ENCODE measurements at places on chromosomes 7 and 10.

GRCh38 chr7:154853727-154854095, 149.2 kb downstream of the PAXIP1 start:
- no peak for DNase-seq

DNA sequence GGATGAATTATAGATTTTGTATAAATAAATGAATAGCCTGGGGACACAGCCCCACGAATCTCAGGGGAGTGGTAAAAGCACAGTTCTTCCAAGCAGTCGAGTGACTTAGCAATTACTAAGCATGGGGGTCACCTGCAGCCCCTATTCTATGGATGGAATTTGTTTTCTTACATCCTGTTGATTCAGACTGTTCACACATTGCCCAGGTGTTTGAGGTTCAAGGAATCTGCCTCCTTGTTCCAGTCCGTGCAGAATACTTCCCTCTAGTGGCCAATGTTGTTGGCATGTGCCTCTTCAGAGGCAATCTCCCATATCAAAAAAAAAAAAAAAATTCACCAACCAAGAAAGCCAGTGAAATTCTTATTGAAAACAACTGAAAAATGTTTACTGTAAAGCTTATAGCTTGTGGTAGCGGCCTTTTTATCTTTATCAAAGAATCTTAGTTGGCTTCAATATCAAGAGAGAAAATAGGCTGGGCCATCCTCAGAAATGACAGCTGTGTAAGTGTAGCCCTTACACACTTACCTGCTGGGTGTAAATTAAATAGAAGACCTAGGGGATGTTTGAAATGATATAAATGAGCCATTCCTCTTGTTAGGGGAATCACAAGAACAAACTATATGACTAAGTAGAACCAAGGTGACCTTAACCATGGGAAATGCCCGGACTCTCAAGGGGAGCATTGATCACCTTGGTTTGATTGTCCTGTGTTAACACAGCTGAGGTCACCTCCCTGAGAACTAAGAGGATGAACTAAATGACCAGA, 7.8 kb downstream of the LIPM start:
- DNase-seq = peak; percentile 13

DNA sequence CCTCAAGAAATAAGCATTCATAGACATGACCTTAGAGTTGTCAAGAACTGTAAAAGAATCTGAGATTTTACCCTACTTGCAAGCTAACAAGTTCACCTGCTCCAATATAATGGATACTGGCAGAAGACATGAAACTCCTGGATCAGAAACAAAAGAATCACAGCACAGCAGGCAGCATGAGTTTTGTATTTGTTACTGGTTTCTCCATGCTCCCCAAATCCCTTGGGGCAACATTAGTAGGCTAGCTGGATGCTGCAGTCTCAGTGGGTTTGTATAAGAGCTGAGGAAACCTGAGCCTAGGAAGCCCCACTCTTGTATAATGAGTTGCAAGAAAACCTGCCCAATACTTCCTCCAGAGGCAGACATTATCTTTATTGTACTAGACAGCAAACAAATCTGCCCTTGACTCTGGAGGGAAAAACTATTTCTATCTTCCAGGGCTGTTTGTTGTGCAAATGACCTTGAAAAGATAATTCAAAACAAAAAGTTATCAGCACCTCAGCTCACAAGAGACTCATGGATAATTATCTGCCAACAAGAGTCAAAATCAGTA, 64.8 kb downstream of the ABLIM1 start:
- DNase-seq = no peak

GRCh38 chr10:11441151-11441535, 170.3 kb downstream of the USP6NL start:
- DNase-seq = no peak

- DNase-seq = no peak
Observed at GRCh38 chr7:299169-299568, 9.2 kb downstream of the FOXL3 start.

- peak; percentile 81 for DNase-seq
Observed at GRCh38 chr7:51123322-51124019, 193.1 kb downstream of the COBL start.

- DNase-seq = no peak
Observed at GRCh38 chr10:72242675-72243074, 26.6 kb upstream of the ASCC1 start.

DNA sequence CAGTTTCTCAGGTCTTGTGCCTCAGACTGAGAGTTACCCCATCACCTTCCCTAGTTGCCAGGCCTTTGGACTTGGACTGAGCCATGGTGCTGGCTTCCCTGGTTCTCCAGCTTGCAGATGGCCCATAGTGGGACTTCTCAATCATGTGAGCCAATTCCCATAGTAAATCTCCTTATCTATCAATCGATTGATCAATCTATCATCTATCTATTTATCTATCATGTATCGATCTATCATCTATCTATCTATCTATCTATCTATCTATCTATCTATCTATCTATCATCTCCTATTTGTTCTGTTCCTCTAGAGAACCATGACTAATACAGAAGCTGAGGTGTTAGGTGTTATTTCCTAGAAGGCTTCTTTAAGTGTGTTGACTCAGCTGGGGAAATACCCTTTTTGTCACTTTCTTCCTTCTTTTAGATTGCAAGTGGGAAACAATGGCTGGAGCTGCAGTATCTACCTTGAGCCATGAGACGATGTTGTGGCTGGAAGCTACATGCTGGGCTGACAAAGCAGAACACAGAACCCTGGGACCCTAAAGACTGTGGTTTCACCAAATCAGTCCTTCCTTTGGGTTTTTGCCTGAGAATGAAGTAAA, 234.7 kb upstream of the GLI3 start:
- DNase-seq = no peak

DNA sequence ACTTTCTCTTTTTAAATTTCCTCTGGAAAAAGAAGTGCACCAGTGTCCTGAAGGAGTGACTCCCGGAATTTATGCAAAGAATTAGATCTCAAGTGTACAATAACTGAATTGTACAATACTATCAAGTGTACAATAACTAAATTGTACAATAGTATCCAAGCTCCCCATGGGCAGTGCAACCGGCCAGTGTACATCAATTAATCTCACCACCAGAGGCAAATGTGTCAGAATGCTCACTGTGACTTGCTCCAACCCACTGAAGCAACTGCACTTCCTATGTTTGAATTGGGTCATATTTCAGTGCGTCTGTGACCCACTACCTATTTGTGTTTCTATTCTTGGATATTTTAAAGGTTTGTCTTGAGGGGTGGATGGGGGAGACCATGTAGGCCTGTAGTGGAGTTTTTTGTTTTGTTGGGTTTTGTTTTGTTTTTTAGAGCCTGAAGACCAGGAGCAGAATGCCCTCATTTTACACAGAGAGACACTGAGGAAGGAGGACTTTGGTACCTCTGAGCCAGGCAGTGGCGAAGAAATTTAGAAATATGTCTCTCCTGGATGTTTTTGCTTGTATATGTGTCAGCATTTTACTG, 78.5 kb upstream of the CTTNBP2 start:
- no peak for DNase-seq

- no peak for DNase-seq
Observed at GRCh38 chr7:38839851-38840250, 69.1 kb downstream of the VPS41 start.

DNA sequence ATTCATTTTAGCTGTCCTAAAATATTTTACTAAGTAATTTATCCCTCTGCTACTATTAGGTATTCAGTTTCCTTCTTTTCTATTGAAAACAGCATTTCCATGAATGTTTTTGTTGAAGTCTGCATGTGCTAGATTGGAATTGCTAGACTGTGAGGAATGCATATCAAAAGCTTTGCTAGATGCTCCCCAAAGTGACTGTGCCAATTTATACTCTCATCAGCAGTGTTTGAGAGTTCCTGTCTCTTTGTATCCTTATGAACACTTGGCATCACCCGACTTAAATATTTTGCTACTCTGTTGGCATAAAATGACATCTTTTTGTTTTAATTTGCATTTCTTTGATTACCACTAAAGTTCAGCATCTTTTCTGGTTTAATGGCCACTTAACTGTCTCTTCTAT, 45.0 kb upstream of the PRR15 start:
- no peak for DNase-seq

DNA sequence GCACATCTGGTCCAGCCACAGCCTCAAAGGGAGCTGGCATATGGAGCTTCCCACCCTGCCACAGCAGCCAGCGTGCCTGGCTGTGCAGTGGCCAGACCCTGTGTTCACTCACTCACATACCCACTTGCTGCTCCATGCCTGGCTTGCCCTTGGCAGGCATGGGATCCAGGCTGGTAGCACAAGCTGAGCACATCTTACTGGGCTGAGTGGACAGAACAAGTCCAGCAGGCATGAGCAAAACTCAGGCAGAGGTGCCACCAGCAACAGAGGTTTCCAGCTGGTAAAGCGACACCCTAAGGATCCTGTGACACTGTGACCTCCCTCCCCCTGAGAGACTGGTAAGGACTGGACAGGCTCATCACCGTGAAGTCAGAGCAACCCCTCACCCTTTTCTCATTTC, 25.1 kb downstream of the SVIL start:
- no peak for DNase-seq

DNA sequence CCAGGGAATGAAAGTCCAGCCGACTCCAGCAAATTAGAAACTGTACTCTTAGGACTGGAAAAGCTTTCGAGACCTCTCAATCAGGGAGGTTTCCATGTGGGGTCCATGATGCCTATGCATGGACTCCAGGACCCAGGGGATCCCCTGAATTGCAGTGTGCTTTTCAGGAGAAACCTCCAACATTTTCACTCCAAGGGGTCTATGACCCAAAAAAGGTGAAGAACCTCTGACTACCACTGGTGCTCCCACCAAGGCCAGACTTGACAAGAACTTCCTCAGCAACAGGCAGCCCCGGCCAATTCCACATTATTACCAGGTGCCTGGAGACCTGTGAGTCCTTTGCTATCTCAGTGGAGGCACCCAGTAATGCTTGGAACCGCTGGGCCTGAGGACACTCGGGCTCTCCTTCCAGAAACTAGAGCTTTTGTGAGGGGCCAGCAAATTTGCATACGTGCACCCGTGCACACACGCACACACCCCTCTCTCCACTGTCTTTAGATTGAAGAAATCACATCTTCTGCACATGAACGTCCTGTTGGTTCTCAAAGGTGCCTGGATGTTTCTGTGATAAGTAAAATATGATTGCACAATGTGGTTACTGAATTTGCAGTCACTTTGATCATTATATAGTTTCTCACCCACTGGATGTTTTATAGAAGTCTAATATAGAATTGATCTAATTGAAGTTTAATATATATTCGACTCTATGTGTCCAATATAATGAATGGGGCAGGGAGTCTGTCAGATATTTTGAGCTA, 54.7 kb downstream of the SYPL1 start:
- no peak for DNase-seq

DNA sequence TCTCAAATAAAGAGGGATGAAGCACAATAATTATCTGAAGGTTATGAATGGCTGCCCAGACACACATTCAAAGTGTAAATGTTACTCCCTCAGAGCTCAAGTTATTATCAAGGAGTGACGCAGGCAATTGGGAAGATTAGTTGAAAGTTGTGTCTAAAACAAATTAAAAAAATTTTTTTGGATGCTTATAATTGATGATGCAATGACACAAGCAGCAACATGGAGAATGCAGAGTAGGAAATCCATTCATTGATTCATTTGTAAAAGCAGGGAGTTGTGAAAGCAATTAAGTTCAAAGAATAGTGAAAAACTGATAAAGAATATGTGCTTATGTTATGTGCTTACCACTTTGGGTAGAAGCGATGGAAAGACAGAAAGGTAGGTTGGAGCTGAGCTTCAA, 120.4 kb downstream of the CDK6 start:
- DNase-seq = no peak

DNA sequence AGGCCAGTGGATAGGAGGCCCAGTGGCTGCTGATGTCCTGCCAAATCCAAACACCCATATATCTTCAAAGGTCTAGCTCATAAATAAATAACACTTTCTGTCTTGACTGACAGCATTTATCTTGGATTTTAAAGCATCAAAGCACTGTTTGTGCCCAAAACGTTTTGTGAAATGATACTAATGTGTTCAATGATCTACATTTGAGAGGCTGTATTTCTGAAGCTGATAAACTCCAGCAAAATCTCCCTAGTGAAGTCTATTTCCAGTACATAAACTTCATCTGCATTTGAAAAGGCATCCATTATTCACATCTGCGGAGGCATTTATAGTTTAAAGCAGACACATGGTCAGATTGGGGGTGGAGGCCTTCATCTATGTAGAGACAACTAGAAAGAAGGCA, 276.3 kb downstream of the HPSE2 start:
- no peak for DNase-seq

GRCh38 chr7:148303295-148304082, 287.1 kb upstream of the C7orf33 start:
- no peak for DNase-seq

DNA sequence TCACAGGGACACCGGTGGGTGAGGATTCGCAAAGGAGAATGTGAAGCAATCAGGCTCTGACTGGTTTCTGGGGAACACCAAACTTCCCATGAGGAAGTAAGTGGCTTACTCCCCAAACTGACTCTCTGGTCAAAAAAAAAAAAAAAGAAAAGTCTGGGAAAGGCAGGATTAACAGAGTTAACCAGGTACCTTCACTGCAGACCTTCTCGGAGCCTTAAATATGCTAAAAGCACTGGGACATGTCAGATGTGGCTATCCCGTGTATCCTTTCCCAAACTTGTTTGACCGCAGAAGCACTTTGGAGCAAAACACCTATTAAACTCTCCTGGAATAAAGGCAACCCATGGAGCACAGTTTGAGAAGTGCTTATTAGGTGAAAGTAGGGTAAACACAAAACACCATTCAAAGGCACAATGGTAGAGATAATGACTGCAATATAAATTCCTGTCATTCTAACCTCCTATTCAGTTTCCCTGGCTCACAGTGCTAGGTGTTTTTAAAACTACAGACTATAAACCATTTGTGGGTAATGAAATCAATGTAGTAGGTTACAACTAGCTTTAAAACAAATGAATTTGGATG, 44.1 kb upstream of the MXI1 start:
- DNase-seq = no peak

GRCh38 chr7:151539088-151539671, 19.5 kb upstream of the RHEB start:
- no peak for DNase-seq

DNA sequence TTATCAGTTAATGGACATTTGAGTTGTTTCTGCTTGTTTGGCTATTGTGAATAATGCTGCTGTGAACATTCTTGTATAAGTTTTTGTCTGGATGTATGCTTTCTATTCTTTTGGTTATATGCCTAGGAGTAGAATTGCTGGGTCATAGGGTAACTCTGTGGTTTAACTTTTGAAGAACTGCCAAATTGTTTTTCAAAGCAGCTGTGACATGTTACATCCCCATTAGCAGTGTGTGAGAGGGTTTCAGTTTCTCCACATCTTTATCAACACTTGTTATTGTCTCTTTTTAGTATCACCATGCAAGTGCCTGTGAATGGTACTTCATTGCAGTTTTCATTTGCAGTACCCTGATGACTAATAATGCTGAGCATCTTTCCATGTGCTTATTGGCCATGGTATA, 2.1 kb upstream of the NDUFB8 start:
- DNase-seq = no peak

Data from activated CD4-positive, alpha-beta T cell treated with anti-CD3 and anti-CD28 coated beads, Interleukin-2, amount 50 U/mL, for 48 hours (primary cell).